Adrenal gland (tissue), 19 donors: ENCODE measurements at places on chromosomes 7 and 10. TPM values are rescaled to one million over a fixed set of nuclear protein-coding genes. Genes with fewer than 3 reads are reported as not detected.

DNA sequence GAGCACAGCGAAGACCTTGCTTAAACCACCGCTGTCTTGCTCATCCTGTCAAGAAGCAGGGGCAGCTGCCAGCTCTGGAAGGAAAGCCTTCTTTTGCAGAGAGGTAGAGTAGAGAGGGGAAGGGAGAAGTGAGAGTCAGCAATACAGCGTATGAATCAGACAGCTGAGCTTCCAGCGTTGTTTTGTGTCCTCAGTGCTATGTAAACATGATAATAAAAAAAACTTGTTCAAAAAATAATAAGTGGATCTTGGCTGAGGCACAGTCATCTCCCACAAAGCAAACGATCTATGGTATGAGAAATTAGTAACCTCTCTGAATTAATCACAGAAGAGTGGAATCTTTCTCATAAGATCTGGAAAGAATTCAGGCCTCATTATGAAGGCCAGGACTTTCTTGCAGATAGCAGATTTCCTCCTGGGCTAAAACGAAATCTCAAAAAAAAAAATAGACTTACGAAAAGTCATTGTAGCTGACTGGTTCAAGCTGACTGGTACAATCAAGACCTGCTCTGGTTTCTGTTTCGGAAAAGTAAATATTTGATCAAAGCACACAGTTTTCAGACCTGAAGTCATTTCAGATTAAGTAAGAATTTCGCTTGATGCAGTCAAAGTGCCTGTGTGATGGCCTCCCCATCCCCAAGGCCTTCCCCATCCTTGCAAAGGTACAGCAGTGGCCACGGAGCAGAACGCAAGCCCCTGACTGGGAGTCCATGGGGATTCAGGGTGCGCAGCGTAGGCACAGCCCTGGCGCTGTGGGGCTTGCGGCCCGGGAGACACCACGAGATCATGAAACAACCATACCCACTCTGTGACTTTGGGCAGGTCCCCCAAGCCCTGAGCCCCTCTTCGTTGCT, 29.4 kb downstream of the CHST15 start:
- H3K27ac ChIP-seq = peak overlapping the region; percentile 73
- no peaks in the 10 kb centered on the region for H3K27me3 ChIP-seq
- peaks cover 15% of the 10 kb centered on the region for H3K4me1 ChIP-seq
- H3K36me3 ChIP-seq = no peaks in the 10 kb centered on the region
- DNase-seq = peak; percentile 52

GRCh38 chr7:69208848-69209247, 389.4 kb upstream of the AUTS2 start:
- no peak overlapping the region for H3K27ac ChIP-seq
- H3K36me3 ChIP-seq = no peaks in the 10 kb centered on the region
- H3K4me3 ChIP-seq = no peak overlapping the region
- DNase-seq = no peak
- H3K4me1 ChIP-seq = no peaks in the 10 kb centered on the region
- H3K27me3 ChIP-seq = no peaks in the 10 kb centered on the region

DNA sequence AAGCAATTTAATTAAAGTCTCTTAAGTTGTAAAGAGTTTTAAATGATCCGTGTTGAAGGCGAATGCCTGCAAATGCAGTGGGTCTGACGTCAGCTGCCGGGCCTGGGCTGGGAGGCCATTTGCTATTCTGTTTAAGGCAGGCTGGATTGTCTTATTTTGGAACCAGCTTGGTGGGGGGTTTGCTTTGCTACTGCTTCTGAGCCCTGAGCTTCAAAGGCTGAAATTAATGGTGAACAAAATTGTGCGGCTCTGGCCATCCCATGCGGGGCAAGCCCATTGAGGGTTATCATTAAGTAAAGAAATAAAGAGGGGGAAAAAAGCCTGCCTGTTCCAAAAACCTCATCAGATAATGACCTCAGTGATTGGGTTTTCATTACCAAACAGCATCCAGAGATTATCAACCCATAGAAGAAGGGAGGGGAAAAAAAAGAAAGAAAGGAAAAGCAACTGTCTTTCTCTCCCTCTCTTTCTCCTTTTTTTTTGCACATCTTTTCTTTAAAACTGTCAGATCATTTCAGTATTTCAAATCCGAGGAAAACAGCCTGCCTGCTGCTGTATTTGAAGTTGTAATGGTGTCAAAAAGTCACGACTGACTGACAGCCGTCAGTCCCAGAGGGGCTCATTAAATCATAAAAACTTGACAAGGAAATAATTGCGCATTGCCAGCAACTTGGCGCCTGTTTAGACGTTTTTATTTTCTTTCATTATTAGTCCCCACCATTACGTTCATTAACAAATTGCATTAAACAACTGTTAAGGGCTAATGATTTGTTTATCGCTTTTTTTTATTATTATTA, 131.9 kb upstream of the TCF7L2 start:
- H3K36me3 ChIP-seq = no peaks in the 10 kb centered on the region
- DNase-seq = no peak
- peaks cover 10% of the 10 kb centered on the region for H3K4me1 ChIP-seq
- no peak overlapping the region for H3K4me3 ChIP-seq

DNA sequence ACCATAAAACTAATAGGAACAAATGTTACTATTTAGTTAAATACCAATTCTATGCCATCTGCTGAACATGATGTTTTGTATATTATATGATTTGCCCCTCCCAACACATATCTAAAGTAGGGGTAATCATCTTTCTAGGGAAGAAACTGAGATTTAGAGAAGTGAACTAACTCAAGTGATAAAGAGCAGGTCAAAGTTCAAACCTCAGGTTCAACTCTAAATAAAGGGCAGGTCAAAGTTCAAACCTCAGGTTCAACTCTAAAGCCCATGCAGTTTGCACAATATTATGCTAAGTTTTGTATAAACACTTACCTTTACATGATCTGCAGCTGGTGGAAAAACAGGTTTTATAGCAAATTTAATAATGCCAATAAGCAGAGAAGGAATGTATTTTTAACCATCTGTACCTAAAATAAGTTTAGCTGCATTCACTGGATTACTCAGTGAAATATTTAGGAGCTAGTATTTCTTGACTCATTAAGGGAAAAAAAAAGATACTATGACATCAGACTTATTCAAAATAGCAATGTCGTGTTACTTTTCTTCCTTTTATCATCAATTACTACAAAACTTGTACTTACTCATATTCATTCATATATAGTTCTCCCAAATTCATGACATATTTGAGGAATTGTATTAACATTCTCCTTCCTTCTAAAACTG, 1194.3 kb upstream of the CELF2 start:
- H3K27ac ChIP-seq = no peak overlapping the region
- H3K4me1 ChIP-seq = peaks cover 5% of the 10 kb centered on the region
- H3K4me3 ChIP-seq = no peak overlapping the region
- no peaks in the 10 kb centered on the region for H3K27me3 ChIP-seq

DNA sequence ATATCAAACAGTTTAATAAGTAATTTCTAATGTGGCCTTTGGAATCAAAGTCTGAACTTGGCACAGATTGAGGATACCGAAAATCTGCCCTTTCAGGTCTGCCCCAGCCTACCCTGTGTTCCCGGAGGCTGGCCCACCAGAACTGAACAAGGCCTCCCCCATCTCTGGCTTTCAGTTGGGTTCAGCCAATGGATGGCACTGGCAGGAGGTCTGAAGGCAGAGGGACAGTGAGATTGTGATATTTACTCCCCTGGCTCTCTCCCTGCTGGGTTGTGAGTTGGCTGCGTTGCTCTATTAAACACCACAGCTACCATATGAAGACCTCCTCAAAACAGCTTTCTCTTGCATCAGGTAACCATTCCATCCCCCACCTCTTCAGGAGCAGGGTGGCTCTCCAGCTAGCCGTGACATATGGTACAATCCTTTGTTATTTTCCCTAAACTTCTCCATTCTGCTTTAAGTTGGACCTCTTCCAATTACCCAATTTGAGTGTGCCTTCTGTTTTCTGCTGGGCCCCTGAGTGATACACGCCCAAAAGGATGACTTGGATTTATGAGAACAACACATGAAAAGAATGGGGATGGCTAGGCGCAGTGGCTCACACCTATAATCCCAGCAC, 28.1 kb downstream of the DNMBP start:
- DNase-seq = no peak
- H3K36me3 ChIP-seq = no peaks in the 10 kb centered on the region
- H3K27ac ChIP-seq = no peak overlapping the region
- no peaks in the 10 kb centered on the region for H3K27me3 ChIP-seq

DNA sequence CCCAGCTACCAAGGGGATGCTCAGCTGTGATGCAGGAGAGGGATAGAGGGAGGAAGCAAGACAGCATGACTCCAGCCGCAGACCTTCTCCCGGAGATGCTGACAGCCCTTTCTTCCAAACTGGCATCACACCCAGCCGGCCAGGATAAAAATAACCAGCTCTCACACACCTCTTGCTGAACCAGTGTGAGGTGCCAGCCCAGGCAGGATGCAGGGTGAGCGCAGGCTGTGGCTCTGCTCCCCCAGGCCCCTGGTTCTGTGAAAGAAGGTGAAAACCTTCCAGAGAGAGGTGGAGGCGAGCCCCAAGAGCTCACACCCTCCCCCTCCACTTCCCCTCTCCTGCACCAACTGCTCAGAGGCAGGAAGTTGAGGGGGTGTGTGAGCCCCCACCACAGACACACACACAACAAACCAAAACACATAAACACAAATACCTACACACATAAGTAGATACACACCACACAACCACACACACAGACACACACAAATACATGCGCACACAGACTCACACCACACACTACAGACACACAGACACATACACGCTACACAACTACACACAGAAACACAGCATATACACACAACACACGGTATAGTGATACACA, 4.0 kb downstream of the GPR15LG start:
- H3K27ac ChIP-seq = no peak overlapping the region
- no peaks in the 10 kb centered on the region for H3K36me3 ChIP-seq
- no peaks in the 10 kb centered on the region for H3K27me3 ChIP-seq
- DNase-seq = peak; percentile 54

- no peaks in the 10 kb centered on the region for H3K36me3 ChIP-seq
- no peak overlapping the region for H3K4me3 ChIP-seq
- H3K4me1 ChIP-seq = no peaks in the 10 kb centered on the region
- H3K27ac ChIP-seq = peak overlapping the region; percentile 40
- no peak for DNase-seq
- no peaks in the 10 kb centered on the region for H3K27me3 ChIP-seq
These were observed 234.1 kb downstream of the PTEN start for GRCh38 chr10:88097536-88097935.

DNA sequence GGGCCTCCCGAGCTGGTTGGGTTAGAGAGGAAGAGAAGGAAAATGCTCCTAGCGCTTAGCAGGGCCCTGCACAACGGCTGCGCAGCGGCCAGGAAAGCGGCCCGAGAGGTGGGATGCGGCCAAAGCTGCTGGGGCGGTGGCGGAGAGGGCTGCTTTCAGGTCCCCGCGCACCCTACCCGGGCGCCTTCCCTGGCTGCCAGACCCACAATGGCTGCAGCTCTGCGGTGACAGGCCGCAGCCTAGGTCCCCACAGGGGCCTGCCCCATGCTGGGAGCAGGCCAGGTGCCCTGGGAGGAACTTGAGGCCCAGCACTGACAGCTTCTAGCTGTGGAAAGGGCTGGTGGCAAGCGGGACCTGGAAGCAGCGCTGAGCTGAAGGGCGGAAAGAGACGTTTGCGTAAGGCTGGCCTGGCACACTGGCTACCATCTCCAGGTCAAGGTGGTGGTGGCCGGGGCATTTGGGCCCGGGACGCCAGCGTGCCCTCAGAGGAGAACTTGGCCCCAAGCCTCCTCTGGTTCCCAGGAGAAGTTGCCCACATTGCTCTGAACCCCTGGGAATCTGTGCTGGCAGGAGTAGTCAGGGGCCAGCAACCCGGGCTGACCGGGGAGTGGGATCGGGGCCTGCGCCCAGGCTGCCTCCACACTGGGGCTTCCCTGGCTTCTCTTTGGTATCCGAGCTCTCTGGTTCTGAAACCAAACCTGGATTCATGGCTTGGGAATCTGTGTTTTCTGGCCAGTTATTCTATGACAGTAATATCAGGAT, 72.9 kb upstream of the ZNF804B start:
- H3K27me3 ChIP-seq = no peaks in the 10 kb centered on the region
- no peaks in the 10 kb centered on the region for H3K36me3 ChIP-seq
- H3K27ac ChIP-seq = no peak overlapping the region

- no peaks in the 10 kb centered on the region for H3K27me3 ChIP-seq
- H3K4me3 ChIP-seq = no peak overlapping the region
- no peaks in the 10 kb centered on the region for H3K36me3 ChIP-seq
These were observed 41.5 kb downstream of the SMURF1 start for GRCh38 chr7:99102361-99102760.

- H3K36me3 ChIP-seq = no peaks in the 10 kb centered on the region
- H3K4me3 ChIP-seq = no peak overlapping the region
- H3K27me3 ChIP-seq = no peaks in the 10 kb centered on the region
- H3K27ac ChIP-seq = no peak overlapping the region
- DNase-seq = no peak
- no peaks in the 10 kb centered on the region for H3K4me1 ChIP-seq
These were observed 12.3 kb downstream of the SCART1 start for GRCh38 chr10:133465950-133466474.

- H3K4me3 ChIP-seq = no peak overlapping the region
- no peaks in the 10 kb centered on the region for H3K36me3 ChIP-seq
- no peaks in the 10 kb centered on the region for H3K27me3 ChIP-seq
- H3K4me1 ChIP-seq = no peaks in the 10 kb centered on the region
- DNase-seq = no peak
- no peak overlapping the region for H3K27ac ChIP-seq
These were observed 16.2 kb downstream of the CPVL start for GRCh38 chr7:29130096-29130495.

DNA sequence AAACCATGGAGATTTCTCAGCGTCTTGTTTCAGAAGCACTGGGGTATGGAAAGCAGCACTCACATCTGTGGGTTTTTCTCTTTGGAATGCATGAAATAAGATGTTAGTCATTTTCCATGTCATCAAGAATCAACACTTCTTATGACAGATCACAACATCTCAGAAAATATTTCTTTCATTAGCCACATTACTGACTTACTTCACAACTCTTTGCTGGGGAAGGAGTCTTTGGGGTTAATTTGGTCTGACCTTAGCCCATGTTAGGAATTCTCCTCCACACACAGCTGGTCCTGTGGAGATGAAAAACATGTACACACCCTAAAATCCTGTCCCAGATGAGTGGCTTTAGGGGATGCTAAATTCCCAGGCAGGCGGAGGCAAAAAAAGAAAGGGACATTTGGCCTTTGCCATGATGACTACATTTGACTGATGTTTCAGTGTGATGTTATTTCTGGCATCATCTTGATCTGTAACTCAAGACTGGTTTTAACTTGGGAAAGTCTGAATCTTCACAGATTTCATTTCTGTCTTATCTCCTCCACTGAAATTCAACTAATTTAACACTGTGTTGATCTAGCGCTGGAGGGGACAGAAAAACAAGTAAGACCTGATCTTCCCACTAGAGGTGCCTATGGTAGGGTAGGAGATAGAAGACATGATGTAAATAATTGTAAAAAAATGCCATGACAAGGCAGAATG, 363.2 kb downstream of the PRPF18 start:
- no peaks in the 10 kb centered on the region for H3K4me1 ChIP-seq
- no peaks in the 10 kb centered on the region for H3K27me3 ChIP-seq
- DNase-seq = no peak
- H3K36me3 ChIP-seq = no peaks in the 10 kb centered on the region
- no peak overlapping the region for H3K27ac ChIP-seq

- no peaks in the 10 kb centered on the region for H3K36me3 ChIP-seq
- no peak overlapping the region for H3K27ac ChIP-seq
- no peaks in the 10 kb centered on the region for H3K4me1 ChIP-seq
- no peak for DNase-seq
- no peaks in the 10 kb centered on the region for H3K27me3 ChIP-seq
These were observed 69.9 kb downstream of the TMEM106B start for GRCh38 chr7:12281038-12281437.

The SFRP4 gene
- 12.1 TPM for total RNA-seq

The CDHR3 gene
- 1.8 TPM for total RNA-seq

The SP8 gene
- total RNA-seq = not detected

The ANXA7 gene
- total RNA-seq = 111 TPM

The AGMO gene
- total RNA-seq = 0.15 TPM

The ANKRD26 gene
- 4.0 TPM for total RNA-seq

The SFRP5 gene
- 0.58 TPM for total RNA-seq

The TEX47 gene
- not detected for total RNA-seq
